ENCODE measurements at places on chromosomes 5 and 9.

DNA sequence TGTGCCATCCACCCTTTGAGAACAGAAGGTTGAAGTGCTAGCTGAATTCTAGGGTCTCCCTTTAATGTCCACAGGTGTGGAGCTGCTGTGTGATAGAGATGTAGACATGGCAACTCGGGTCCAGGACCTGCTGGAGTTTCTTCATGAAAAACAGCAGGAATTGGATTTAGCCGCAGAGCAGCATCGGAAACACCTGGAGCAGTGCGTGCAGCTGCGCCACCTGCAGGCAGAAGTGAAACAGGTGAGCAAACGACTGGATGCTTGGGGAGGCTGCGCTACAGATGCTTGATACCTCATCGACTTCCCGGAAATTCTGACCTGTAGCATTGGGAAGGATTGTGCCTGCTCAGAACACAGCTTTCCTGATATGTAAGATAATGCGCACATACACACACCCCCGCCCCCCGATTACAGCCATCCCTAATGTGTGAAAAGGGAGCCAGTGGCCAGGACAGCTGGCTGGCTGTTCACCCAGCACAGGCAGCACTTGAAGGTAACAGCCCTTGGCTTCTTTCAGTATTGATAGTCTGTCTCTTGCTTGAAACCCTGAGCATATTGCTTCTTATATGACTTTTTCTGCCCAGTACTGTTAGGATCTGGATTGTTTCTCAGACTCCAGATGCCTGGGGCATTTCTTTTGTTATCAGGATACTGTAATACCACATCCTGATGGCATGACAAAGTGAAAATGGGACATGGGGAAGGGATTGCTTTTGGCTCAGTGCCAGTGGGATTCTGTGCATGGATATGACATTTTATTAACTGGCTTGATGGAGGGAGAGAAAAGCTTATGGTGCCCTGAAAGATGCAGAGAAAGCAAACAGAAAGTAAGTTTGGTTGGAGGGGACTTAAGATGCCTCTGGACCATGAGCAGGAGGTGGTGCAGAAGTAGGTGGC is 216.8 kb upstream of the OTULINL start:
- DNase-seq = no peak

DNA sequence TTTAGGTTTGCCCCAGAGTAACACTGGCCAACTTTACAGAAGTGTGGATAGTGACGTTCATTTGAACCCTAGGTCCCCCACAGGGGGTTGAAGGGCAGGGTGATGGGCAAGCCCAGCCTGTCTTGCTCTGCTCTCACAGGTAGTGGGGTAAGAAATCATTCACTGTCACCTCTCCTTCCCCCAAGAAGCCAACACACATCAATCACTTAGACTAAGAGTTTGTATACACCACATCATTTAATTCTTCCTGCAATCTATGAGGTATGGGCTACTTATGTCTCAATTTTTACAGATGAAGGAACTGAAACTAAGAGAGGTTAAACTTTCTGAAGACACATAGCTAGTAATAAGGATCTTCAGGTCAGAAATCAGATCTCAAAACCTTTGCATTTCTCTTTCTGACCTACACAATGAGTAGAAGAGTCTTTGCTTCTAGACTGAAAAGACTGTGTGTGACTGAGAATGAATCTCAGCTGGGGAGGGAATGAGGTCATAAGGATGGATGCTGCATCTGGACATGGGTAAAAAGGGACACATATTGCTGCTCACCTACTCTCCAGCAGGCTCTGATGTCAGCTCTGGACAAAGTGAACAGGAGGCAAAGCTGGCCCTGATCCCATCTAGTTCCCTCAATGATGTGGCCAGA is 81.0 kb upstream of the EQTN start:
- no peak for DNase-seq

GRCh38 chr5:143057580-143057999 is 287.4 kb downstream of the ARHGAP26 start:
- DNase-seq = no peak

GRCh38 chr9:38126730-38127129 is 57.7 kb upstream of the SHB start:
- no peak for DNase-seq

DNA sequence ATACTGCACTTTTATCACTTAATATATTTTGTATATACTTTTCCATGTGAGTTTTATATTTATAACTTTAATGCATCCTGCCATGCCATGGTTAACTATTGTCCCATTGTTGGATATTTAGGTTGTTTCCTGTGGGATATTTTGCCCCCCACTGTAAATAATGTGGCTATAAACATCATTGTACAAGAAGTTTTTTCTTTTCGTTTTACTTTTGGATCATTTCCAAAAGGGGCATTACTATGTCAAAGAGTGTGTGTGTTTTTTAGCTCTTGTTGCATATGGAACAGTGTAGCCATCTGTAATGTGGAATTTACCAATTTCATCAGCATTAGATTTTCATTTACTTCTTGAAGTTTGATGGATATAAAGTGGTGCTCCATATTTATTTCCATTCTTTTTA is 13.3 kb downstream of the ITGA2 start:
- no peak for DNase-seq

DNA sequence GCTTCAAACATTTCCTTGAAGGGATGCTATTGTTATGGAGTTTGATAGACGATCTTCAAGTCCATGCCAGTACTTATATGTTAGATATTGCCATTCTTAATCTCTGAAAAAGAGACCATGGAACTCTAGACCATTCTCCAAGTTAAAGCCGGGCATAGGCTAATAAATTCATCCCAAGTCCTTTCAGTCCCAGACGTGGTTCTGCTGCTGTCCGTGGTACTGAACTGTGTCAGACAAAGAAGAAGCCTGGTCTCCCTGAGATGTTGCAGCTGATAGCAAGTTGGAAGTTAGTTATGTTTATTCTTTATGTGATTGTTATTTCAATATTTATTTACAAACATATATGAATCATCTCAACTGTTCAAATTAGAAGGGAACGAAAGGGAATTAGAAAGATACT is 158.7 kb downstream of the NMUR2 start:
- DNase-seq = no peak

DNA sequence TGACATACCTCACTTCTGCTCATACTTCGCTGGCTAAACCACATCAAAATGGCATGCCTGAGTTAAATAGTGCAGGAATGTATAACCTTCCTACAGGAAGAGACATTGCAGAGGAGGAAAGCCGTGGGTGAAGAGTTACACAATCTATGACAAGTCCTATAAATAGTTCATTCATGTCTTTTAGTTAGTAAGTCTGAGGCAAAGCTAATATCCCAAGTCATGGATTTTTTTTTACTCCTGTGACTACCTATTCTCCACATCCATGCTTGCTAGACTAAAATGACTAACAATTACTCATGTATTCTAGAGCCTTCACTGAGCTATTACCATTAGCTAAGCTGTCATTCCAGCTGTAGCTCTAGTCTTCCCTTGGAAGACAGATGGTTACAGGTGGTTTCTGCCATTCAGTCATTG is 391.3 kb downstream of the NR2F1-AS1 start:
- DNase-seq = no peak

GRCh38 chr9:89476546-89476945 is 21.4 kb downstream of the SEMA4D start:
- no peak for DNase-seq

GRCh38 chr5:176608142-176608705 is 1.7 kb downstream of the GPRIN1 start:
- DNase-seq = no peak

- DNase-seq = no peak
Observed at GRCh38 chr5:131977212-131977604, 31.7 kb upstream of the MEIKIN start.

GRCh38 chr9:134381671-134382516 is 55.6 kb downstream of the RXRA start:
- no peak for DNase-seq

- DNase-seq = no peak
Observed at GRCh38 chr5:15959370-15960164, 220.0 kb downstream of the MARCHF11 start.

Measured in stimulated activated CD4-positive, alpha-beta T cell treated with anti-CD3 and anti-CD28 coated beads, Interleukin-1b, Interleukin-23, amount 100 ng/mL, for 1 hour (primary cell).